ENCODE measurements at places on chromosomes 16 and 17.

- no peak for DNase-seq
Measured at GRCh38 chr17:17056156-17056539, 13.9 kb downstream of the MPRIP start.

- DNase-seq: no peak
Measured at GRCh38 chr16:22624038-22624799, 113.5 kb downstream of the NPIPB5 start.

- DNase-seq: no peak
Measured at GRCh38 chr16:52320930-52321439, 226.0 kb downstream of the TOX3 start.

DNA sequence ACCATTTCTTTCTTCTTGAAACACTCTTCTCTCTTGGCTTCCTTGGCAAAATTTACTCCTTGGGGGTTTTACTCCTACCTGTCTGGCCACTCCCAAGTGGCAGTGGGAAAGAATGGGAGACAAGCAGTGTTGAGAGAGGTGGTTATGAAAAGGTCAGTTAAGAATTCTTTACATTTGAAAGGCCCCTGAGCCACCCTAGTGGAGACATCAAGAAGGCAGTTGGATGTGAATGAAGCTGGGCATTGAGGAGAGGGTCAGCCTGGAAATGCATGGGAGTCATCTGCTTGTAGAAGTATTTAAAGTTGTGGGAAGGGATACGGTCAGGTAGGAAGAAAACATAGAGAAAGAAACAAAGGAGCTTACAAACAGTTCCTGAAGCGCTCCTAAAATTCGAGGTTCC lies 42.3 kb upstream of the CCNF start:
- no peak for DNase-seq

DNA sequence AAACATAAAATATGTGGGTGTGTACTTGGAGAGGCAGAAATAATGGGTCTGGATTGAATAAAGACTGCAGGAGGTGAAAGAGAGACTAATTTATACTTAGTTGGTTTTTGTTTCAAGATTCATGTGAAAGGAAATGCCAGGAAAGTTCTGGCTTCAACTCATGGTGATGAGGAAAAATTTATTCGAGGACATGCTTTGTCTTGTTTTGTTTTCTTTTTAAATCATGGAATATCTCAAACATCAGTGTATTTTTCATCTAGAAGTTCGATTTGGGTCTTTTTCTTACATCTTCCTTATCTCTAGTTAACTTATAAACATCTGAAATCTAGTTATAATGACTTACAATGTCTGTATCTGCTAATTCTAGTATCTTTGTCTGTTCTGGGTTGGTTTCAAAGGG lies 115.1 kb downstream of the CDK5R1 start:
- DNase-seq: no peak

DNA sequence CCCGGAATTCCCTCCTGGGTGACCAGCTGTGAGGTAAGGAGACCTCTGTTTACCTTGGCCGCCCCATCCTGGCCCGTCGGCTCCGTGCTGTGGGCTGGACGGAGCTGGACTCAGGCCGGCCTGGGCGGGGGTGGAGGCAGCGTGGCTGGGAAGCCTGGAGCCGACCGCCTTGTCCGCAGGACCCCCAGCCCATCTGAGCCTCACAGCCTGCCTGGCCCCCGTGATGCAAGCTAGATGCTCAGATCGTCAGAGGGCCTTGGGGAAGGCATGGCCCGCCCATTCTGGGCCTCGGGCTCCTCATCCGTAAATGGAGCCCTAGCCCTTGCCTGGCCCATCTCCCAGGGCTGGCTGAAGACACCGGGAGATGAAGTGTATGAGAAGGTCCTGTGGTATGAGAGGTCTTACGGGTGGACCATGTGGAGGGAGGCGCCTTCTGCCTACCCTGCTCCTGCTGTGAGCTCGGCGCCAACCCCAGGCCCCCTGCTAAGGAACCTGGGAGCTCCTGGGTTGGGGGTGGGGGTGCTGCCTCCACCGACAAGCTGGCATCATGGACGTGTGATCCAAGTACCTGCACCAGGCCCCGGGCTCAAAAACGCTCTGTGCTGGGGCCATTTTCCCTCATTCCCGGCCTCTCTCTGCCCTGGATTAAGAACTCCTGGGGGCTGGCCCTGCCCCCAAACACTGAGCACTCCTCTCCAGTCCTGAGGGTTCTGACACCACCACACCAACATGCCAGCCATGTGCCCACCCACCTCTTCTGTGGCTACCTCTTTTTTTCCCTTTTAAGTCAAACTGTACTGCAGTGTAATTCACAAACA lies 5.4 kb upstream of the P2RX1 start:
- no peak for DNase-seq

DNA sequence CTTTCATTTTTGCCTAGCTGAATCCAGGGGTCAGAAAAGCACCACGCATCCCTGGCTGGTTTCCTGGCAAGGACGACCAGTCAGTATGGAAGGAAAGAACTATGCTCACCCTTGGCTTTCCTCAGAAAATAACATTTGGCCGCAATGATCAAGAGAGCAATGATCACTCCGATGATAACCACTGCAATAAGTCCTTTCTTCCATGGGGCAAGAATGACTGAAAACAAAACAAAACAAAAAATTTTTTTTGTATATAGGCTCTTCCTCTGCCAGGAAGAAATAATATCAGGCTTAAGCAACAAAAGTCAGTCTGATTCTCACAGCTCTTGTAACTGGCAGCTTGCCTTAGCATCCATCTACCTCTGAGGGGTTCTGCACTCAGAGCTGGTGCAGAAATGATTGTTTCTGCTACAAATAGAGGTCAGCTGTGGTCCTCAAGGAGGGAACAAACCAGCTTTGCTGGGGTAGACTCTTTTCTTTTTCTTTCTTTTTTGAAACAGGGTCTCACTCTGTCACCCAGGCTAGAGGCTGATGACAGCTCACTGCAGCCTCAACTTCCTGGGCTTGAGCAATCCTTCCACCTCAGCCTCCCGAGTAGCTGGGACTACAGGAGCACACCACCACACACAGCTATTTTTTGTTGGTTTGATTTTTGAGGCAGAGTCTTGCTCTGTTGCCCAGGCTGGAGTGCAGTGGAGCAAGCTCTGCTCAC lies 35.7 kb downstream of the PECAM1 start:
- no peak for DNase-seq

DNA sequence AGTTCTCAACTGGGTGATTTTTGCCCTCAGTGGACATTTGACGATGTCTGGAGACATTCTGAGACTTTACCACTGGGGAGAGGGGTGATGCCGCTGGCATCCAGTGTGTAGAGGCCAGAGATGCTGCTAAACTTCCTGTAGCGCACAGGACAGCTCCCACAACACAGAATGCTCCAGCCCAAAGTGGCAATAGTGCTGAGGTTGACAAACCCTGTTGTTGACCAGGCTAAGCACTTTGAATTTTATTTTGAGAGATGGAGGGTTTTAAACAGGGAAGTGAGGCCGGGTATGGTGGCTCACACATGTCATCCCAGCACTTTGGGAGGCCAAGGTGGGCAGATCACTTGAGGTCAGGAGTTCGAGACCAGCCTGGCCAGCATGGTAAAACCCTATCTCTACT lies 44.0 kb downstream of the SYT17 start:
- DNase-seq: no peak

All from CMK (cell line).